ENCODE measurements at places on chromosomes 5 and 9.

DNA sequence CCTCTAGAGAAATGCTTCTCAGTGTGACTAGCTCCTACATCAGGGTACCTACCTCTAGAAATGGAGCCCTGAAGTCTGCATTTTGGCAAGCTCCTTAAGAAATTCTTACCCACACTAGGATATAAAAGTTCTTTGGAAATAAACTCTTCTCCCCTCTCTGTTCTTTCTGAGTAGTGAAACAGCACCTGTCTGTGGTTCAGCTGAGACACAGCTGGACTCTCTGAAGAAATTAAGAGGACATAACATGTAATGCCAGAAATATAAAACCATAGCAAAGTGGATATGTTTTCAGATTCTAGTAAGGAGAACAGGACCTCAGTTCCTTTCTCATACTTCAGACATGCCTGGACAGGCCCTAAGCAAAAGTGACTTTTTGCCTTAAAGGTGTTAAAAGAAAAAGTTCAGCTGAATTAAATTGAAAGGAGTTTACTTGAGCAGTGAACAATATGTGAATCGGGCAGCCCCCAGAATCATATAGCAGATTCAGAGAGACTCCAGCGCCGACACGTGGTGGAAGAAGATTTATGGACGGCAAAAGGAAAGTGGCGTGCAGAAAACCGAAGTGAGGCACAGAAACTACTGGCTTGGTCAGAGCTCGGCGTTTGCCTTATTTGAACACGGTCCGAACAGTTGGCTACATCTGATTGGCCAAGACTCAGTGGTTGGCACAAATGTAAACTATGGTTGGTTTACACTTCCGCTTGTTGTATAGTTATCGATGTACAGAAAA is 64.5 kb downstream of the PRKACG start:
- no peak for DNase-seq

- DNase-seq: no peak
Observed at GRCh38 chr5:74556006-74556405, 84.5 kb downstream of the ENC1 start.

GRCh38 chr5:23025629-23026233 is 172.6 kb upstream of the CDH12 start:
- DNase-seq: no peak

DNA sequence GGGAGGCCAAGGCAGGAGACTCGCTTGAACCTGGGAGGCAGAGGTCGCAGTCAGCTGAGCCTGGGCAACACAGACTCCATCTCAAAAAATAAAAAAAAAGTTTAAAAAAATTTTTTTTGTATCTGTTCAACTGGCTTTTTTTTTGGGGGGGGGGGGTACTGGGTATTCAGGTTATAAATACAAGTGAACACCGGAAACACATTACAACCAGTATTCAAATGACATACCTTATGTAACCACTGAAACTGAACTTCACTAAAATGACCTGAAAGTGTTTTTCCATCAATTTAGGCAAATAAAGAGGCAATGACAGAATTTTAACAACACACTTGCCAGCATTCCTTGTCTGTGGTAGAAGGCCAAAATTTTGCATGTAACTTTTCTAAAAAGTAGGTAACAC is 33.5 kb downstream of the STRBP start:
- no peak for DNase-seq

- no peak for DNase-seq
Observed at GRCh38 chr5:74079971-74080556, 454.1 kb downstream of the ARHGEF28 start.

DNA sequence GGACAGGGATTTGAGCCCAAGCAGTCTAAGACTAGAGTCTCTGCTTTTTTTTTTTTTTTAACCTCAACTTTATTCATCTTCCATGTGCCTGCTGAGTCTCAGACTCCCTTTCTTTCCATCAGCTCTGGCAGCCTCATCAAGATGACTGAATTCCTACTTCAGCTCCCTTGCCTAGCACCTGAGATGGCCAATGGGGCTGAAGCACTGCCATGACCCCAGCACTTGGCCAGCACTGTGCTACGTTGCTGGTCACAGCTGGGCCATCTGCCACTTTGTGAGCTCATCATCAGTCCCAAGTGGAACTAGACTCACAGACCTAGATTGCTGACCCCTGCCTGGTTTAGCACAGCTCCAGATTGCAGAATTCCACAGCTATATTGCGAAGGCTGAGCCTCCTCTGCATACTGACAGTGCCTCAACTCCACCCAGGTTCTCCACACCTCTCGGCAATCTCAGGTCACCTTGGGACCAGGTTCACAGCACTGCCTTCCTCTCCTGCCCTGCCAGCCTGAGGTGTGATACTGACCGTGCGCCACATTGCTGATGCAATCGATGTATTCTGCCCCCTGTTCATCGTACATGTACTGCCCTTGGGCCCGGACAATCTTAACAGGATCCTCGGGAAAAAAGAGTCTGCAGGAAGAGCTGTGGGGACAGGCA is 1.6 kb downstream of the PHYKPL start:
- DNase-seq: no peak

- no peak for DNase-seq
Observed at GRCh38 chr5:135543485-135544304, 7.9 kb upstream of the NEUROG1 start.

- no peak for DNase-seq
Observed at GRCh38 chr5:127583866-127584265, 65.0 kb upstream of the CTXN3 start.

DNA sequence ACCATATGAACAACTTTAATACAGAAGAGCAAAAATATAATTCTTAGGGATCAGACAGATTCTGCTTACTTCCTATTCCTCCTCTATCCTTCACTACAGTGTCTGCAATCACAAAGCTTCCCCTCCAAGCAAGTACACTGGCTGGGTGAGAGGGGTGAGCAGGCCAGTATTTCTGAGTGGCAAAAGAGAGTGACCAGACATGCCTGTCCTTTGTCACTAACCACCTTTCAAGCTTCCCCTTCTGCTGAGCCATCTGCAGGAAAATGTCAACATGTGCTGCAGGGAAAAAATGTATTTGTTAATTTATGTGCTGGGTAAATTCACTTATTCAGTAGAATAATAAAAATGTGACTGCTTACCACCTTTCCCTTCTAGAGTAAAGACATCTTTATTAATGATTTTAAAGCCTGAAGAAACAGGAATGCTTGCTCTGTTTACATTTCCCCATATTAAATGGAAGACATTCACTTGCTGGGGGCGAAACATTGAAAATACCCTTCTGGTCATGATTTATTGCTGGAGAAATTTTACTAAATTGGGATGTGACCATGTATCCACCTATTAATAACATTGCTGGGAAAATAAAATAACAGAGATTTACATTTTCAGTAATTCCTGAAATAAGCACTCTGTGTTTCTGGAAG is 84.9 kb downstream of the SPOCK1 start:
- no peak for DNase-seq

GRCh38 chr9:90368241-90368640 is 274.4 kb downstream of the DIRAS2 start:
- no peak for DNase-seq
